ENCODE measurements at places on chromosomes 7 and 10.

GRCh38 chr10:129550076-129550475, 83.0 kb downstream of the MGMT start:
- no peak for DNase-seq

- DNase-seq, result no peak
These were observed 323.2 kb upstream of the BMPER start for GRCh38 chr7:33582104-33582503.

DNA sequence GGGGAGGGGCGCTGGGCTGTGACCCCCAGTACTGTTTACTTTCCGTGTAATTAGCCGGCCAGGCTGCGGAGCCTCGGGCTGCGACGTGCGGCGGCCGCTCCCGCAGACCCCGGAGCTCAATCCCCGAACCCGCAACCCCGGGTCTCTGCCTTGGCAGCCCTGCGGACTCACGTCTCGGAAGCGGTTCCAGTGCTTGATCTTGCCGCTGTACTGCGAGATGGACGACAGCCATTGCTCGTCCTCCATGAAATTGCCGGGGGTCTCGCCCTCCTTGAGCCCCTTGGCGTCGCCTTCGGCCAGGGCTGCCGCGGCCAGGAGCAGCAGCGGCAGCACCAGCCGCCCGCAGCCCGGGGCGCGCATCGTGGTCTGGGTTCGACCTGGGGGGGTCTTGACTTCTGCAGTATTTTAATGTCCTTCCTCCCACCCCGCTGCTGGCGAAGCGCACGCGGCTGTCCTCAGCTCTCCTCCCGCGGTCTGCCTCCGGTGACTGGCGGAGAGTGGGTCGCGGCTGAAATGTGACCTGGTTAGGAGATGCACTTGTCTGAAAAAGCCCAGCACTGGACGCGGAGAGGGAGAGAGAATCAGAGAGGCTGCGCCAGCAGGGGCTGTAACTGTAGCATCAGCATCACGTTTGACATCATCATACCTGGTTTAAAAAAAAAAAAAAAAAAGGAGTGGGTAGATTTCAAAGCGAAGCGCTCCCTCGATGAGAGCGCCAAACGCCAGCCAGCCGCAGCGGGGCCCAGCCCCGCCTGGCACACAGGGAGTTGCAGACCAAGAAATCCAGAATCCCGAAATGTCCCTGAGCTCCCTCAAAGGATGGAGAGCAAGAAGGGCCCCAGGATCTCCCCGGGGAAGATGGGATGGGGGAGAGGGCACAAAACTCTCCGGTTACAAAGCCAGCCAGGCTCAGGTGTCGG, at the start of gene SPOCK2:
SPOCK2 (minus strand) TSS at position 583 of the 920 bp plus-strand sequence; CDS start at position 360, 223 bp downstream.
- no peak for DNase-seq

DNA sequence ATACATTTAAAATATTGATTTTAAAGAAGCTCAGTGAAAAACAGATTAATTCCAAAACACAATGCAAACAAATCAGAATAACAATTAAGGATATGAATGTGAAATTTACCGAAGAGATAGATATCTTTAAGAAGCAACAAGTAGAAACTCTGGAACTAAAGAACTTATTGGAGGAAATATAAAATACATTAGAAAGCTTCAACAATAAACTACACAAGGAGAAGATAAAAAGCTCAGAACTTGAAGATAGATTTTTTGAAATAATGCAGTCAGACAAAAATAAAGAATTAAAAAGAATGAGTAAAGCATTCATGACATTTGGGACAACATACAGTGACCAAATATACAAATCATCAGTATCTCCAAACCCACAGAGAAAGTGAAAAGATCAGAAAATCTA, 43.2 kb downstream of the HIBADH start:
- DNase-seq, result no peak
